GM20000 (cell line): ENCODE measurements at places on chromosomes 2 and 18.

DNA sequence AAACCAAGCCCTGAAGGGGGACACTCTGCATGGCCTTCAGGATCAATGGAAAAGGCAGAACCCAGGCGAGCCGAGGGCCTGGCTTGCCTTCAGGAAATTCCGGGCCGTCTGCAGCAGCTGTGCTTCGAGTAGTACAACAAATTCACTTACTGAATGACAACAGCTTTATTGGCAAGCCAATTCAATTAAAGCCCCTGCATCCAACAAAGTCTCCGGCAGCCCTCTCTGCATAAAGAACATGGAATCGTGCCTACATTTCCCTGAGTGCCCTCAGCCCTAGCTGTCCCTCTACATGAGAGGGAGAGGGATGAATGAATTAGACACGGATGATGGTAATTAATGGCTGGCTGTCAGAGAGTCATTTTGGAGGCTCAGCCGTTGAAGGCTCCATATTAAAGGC lies 189.0 kb downstream of the BCL11A start:
- DNase-seq = no peak

DNA sequence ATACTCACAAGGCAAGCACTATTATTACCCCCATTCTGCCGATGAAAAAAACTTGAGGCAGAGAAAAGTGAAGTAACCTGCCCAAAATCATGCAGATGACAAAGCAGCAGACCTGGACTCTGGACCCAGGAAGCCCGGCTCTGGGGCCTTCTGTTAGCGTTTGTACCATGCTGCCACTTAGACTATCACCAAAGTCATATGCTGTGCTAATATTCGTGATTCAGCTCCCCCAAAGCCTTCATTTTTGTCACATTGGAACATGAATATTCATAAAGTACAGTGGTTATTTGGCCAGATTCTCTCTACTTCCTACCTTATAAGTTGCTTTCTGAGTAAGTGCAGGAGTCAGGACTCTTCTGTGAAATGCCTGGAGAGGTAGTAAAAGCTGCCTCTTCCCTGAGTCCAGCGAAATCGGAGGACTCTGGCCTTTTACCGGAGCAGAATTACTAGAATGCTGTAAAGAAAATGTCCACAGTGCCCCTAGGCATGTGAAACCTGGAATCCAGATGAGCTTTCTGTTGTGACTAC lies 86.7 kb downstream of the FTCDNL1 start:
- DNase-seq = no peak

DNA sequence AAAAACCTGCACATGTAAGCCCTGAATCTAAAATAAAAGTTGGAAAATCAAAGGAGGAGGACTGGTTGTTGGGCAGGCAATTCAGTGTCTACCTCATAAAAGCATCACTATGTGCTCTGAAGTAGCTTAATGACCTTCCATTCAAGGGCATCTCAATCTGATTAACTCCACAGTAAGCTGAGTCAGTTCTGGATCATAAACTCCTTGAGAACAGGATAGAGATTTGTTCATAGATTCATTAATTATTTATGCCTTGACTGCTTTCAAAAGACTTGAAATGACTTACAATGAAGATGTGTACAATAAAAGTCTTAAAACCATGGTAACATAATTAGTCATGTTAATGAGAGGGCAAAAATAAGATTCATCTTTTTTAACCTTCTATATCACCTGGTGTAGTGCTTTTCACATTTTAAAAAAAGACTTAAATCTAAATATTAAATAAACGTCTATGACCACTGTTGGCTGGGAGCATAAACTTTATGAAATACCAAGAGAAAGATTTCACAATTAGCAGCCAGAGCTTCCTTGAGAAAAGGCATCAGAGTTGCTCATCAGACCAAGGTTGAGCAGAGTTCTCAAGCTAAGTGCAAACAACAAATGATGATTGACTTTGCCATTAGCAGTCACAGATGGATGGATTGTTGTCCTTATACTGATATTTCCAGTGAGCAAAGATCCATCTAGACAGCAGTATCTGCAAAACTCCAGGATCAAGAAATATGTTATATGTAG lies 237.3 kb upstream of the THUMPD2 start:
- no peak for DNase-seq

- no peak for DNase-seq
Measured at GRCh38 chr2:31227711-31228125, 6.2 kb upstream of the EHD3 start.

GRCh38 chr2:88283886-88284592 lies 113.9 kb downstream of the THNSL2 start:
- DNase-seq = no peak

- DNase-seq = no peak
Measured at GRCh38 chr18:74595431-74595830, 2.2 kb upstream of the ZNF407 start.

GRCh38 chr18:54109131-54109683 lies 115.3 kb downstream of the MBD2 start:
- DNase-seq = no peak

GRCh38 chr2:222594679-222595078 lies 61.2 kb downstream of the FARSB start:
- no peak for DNase-seq
